Activated T-helper 1 cell treated with anti-CD3 and anti-CD28 coated beads, Interleukin-12 subunit alpha, Interleukin-12 subunit beta, Interleukin-2, Interleukin-4 antibody, amounts not matched to agents 30 ng/mL and 10 ng/mL and 1 ng/mL, durations not matched to agents 14 hours and 24 hours and 36 hours (primary cell): ENCODE measurements at places on chromosomes 7 and 10. TPM values are rescaled to one million over a fixed set of nuclear protein-coding genes. Genes with fewer than 3 reads are reported as not detected.

ANKRD2 gene
- not detected in 2 replicates for total RNA-seq

SAP25 gene
- total RNA-seq: 9.1 and 11.2 TPM in 2 replicates

MEOX2 gene
- not detected in 2 replicates for total RNA-seq

CHRM2 gene
- total RNA-seq: not detected in 2 replicates

OPN1SW gene
- total RNA-seq: not detected in 2 replicates

MUC12 gene
- 0.44 and 0.81 TPM in 2 replicates for total RNA-seq

ZNF425 gene
- total RNA-seq: 1.1 and 1.2 TPM in 2 replicates

NACAD gene
- total RNA-seq: 0.05 TPM in 1 of 2 replicates, not detected in the other

FAM200A gene
- 4.7 and 5.2 TPM in 2 replicates for total RNA-seq

KLLN gene
- 0.78 and 0.86 TPM in 2 replicates for total RNA-seq
